AG10803 (cell line): ENCODE measurements at places on chromosomes 7 and 10.

DNA sequence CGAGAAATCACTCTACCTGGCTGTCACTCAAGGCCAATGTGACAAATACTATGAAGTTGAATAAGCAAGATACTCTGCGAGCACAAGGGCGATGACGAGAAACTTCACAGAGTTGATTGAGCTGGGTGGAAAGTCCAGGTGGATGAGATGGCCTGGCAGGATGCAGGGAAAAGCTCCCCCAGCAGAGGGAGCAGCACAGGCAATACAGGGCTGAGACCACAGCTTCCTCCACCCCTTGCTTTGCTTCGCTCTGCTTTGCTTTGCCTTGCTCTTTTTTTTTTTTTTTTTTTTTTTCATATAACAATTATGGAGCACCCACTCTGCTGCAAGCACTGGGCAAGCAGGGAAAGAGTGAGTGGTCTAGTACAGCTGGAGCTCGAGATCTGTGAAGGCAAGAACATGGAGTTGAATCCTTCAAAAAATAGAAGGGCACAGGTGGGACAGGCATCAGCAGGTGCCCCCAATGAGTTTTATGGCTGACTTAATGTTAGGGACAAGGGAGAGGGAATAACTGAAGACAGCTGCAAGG is 88.3 kb downstream of the CABCOCO1 start:
- peak; percentile 70 for DNase-seq

GRCh38 chr7:100538348-100538653 is 702 bp upstream of the AGFG2 start:
- no peak for DNase-seq

DNA sequence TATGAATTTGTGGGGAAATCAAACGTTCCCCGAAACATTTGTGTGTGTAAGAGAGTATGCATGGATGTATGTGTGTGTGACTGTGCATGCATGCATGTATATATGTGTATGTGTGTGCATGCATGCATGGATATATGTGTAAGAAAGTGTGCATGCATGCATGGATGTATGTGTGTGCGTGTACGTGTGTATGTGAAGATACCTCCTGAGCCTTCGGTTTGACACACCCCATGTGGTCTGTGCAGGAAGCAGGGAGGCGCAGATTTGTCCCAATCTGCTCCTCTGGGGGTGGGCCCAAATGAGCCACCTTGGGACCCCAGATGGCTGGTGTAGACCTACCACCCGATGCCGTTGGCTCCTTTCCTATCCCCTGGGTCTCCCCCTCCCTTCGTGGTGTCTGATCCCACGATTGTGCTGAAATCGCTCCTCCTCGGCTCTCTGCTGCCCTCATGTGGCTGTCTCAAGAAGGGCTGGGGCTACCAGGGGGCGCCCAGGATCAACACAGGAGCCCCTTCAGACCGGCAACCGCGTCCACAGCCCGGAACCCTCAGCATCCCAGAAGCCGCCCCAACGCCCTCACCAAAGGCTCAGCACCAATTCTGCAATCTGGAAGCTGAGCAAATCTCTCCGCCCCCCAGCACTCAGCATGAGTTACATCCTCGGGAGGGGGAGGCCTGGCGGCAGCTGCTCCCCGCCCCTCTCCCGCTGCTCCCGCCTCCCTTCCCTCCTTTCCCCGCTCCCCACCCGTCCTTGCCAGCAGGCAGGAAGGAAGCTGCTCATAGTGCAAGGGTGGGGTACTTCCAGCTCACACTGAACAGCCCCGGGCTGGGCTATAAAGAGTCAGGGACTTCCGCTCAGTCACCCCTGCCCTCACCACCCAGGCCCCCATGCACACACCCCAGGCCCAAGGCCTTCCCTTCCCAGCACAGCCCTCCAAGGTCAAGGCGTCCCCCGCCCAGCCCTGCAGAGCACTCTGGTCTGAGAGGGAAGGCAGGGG is 2.3 kb upstream of the NOS3 start:
- no peak for DNase-seq

GRCh38 chr10:130999376-131000202 is 311.9 kb downstream of the TCERG1L start:
- DNase-seq, result no peak

DNA sequence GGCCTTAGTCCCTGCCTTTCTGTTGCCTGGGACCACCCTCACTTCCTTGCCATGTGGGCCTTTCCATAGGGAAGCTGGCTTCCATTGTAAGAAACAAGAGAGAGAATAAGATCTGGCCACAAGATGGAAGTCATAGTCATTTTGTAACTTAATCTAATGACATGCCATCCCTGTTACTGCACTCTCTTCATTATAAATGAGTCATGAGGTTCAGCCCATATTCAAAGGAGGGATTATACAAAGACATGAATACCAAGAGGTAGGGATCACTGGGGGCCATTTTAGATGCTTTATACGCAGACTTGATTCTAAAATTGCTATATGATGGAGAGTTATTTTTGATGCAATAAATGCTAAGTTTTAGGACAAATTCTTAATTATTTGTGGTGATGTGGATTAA is 75.2 kb upstream of the CELF2 start:
- DNase-seq, result no peak

GRCh38 chr10:128091636-128092210 is 34.5 kb downstream of the MKI67 start:
- no peak for DNase-seq

DNA sequence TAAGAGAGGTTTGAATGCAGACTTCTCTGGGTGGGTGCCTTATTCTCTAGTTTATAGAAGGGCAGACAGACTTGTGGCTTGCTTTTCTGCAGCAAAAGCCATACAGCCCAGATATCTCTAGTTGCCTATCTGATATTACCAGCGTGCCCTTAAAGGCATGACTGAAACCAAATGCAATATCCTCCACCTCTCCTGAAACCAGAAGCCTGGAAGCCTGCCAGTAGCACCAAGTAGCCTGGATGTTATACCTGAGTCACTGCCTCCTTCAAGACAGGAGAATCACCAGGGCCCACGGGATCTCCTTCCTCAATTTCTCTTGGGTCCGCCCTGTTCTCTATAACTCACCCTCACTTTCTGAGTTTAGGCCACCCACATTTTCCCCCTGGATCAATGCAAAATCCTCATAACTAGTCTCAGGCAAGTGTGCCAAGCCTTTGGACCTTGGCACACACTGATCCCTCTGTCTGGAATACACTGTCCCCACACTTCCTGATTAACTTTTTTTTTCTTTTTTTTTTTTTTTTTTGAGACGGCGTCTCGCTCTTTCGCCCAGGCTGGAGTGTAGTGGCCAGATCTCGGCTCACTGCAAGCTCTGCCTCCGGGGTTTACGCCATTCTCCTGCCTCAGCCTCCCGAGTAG is 638.4 kb downstream of the GALNT17 start:
- DNase-seq, result no peak

DNA sequence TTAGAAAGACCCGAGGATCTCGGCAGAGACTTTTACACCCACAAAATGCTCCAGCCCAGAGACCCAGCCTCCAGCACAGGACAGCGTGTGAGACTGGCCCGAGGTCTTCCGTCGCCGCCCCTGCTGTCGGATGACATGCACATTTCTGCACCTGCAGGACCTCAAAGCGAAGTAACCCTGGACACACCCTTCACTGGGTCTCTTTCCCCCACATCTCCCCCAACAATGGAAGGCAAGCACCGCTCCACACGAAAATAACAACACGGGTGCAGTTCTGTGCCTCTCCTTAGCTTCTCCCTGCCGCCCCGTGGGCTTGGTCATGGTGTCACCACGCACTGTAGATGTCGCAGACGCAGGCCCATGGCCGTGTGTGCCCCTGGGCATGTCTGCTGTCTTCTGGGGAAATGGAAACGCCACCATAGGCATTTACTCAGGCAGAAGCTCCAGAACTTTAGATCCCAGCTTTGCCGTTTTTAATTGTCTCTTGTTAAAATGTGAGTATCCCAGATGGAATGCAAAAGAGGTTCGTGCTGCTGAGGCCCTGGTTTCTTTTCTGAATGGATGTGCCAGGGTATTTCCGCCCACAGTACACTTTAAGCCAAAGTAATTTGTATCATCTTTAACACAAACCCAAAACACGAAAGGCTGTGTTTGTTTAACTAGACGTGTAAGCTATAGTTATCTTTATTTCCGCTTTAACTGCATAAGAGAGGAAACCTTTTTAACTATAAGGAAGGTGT is 237.9 kb downstream of the MGMT start:
- DNase-seq, result peak; percentile 52

- DNase-seq, result no peak
Observed at GRCh38 chr10:8455181-8455580, 400.7 kb downstream of the GATA3 start.
